A549 (cell line): ENCODE measurements at places on chromosomes 11 and 22. TPM values are rescaled to one million over a fixed set of nuclear protein-coding genes. Genes with fewer than 3 reads are reported as not detected.

- DNase-seq = peak; percentile 16
Measured at GRCh38 chr11:118111019-118111743, 24.4 kb upstream of the SMIM35 start.

- no peak for DNase-seq
Measured at GRCh38 chr22:28779833-28780232, 7.3 kb downstream of the CCDC117 start.

DNA sequence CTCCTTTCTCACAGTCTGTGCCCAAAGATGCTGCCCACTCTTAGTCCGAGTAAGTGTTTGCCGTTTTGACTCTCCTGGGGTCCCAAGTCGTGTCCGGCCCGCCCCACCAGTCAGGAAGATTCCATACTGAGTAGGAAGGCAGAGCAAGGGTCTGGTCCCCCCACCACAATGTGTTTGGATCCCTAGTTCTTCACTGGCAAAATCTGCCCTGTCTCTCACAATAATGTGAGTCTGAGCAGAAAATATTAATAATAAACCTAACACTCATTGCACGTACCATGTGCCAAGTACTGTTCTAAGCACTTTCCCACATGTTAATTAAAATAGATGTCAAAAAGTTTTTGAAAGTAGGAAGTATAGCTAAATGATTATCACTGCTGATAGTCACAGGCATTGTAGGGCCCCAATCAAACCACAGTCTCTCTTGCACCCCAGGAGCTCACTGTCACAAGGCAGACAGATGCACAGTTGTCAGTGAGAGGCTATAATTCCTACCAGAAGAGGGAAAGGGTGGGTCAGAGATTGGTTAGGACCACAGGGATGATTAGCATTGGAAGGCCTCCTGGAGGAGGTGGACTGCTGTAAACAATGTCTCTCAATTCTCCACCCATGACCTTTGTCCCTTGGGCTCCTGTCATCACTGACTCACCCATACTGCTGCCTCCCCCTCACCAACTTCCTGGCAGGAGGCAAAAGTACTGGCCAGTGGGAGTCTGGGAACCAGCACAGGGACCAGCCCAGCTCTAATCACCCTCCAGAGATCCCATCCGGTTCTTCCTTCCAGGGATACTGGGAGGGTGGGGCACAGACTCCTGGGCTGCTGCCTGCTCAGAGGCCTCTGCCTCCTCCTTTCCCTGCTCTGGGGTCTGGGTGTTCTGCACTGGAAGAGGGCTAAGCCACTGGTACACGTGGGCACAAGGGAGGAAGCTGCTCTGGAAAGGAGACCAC is 1.0 kb upstream of the POLD4 start:
- peak; percentile 98 for DNase-seq

- peak; percentile 31 for DNase-seq
Measured at GRCh38 chr22:49305214-49305965, 522.3 kb downstream of the BRD1 start.

DNA sequence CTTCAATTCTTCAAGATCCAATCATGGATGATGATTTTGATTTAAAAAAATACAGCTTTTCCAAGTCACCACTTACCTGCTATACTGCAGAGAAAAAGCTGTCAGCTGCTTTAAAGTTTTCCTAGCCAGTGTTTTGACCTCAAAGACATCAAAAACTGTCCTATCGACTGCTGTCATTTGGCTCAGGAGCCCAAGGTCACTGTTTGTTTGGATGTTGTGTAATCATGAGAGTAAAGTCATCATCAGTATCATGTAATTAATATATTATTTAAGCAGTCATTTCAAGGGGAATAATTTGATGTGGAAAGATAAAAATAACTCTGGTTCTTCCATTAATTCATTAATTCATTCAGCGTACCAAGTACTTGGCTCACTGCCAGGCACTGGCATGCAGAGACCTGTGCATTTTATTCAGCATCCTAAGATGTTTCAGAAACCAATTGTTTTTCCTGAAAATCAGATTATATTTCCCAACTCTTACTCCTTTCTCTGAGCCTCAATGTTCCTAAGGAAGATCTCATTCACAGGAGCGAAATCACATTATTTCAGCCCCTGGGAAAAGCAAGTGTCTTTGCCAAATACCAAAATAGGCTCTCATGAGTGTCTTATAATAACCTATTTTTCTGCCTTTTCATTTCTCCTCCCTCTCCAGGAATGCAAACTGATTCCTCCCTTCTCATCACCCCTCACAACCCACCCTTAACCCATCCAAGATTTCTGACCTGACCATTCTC is 59.9 kb downstream of the SLC1A2 start:
- no peak for DNase-seq

DNA sequence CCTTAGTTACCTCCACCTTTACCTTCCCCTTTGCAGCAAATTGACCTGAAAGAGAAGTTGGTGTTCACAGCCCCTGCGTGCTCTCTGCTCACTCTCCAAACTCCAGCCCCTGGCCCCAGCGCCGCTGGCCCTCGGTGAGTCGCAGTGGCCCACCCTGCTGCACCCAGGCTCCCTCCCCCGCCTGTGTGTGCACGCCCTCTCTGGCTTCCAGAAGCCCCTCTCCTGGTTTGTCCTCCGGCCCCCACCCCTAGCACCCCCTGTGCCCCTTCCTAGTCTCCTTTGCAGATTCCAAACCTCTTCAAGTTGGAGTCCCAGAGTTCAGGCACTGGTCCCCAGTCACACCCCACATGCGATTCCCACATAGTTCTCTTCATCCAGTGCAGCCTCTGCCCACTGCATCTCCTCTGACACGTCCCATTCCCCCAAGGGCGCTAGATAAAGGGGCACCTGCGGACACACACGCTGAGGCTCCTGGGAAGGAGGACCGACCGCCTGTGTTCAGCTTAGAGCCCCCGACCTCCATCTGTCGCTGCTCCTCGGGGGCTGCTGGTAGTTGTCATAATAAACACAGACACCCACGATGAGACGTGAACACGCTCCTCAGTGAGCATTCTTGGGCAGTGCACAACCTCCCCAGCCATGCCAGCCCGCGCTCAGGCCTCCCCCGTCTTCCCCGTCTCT is 1.5 kb upstream of the PHRF1 start:
- DNase-seq = no peak

GRCh38 chr11:26323837-26324236 is 8.1 kb upstream of the ANO3 start:
- DNase-seq = no peak

DNA sequence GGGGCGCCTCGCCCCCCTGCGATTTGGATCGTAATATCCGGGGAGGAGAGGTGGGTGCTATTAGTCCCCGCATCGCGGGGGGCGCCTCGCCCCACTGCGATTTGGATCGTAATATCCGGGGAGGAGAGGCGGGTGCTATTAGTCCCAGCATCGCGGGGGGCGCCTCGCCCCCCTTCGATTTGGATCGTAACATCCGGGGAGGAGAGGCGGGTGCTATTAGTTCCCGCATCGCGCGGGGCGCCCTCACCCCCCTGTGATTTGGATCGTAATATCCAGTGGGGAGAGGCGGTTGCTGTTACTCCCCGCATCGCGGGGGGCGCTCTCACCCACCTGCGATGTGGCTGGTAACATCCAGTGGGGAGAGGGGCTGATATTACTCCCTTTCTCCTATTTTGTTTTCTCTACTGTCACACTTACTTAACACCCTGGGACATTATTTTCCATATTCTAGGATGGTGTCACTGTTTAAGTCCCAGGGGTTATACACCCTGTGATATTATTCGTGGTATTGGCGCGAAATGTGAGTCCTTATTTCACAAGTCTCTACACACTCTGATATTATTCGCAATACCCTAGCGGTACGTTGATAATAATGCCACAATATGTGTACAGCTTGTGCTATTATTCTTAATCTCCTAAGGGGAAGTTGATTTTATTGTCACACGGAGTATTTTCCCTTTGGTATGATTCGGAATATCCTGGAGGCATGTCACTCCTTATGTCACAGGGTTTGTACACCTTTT is 57.8 kb upstream of the ALDH3B2 start:
- DNase-seq = peak; percentile 56

- DNase-seq = no peak
Measured at GRCh38 chr11:33089776-33090175, 50.4 kb downstream of the TCP11L1 start.

- DNase-seq = no peak
Measured at GRCh38 chr11:67273260-67273990, 7.2 kb downstream of the GRK2 start.

GRCh38 chr11:64852804-64853509 is 8.5 kb upstream of the CDC42BPG start:
- no peak for DNase-seq

DNA sequence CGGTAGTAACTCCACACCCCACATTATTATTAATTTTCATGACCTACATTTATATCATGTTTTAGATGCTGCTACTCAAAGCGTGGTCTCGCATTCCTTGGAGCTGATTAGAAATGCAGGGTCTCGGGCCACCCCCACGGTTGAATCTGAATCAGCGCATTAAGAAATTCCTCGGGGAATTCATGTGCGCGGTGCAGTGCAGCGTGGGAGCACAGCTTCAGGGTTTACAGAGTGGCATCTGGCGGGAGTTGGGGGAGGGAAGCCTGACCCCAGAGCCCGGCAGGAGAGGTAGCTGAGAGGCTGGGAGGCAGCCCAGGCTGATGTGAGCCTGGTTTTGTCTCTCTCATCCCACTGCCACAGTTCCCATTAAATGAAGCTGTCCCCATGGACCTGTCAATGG is 48.1 kb upstream of the DAGLA start:
- no peak for DNase-seq

DNA sequence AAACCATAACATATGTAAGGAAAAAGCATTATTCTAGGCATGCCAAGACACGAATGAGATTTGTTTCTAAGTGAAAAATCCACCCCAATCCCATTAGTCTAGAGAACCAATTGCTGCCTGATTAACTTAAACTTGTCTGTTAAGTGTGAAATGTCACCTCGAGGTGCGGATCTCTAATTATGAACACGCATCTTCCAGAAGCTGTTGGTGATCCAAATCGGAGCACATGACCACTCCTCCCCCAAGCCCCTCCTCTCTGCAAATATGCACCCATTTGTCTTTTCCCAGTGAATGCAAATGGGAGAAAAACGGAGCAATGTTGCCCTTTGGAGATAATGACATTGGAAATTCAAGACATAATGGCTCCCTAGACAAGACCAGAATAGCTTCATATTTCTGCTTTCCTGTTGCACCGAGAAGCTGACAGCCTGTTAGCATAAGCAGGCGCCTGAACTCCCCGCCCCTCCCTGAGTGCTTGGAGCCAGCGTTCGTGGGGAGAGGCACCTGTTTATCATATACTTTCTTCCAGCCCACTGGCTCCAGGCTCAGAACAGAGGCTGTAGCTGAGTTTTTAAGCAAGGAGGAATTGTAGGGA is 6.0 kb upstream of the FXYD6 start:
- no peak for DNase-seq

DNA sequence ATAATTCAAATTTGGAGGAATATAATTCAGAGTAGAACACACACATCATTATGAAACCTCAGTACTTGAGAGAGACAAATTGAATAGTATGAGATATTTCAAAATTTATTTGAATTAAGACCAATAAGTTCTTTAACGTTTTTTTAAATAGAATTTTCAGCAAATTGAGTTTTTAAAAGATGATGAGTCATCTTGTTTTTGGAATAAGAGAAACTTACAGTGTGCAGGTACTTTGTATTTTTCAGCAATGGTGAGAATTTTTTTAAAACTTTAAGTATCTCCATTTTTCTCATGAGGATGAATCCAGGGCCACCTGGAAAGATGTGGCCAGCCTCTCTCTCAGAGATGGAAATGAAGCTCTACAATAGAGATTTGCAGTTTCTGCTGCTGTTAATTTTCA is 1015.0 kb upstream of the TENM4 start:
- DNase-seq = no peak

GRCh38 chr22:31925056-31925455 is 19.3 kb upstream of the YWHAH start:
- DNase-seq = no peak

DNA sequence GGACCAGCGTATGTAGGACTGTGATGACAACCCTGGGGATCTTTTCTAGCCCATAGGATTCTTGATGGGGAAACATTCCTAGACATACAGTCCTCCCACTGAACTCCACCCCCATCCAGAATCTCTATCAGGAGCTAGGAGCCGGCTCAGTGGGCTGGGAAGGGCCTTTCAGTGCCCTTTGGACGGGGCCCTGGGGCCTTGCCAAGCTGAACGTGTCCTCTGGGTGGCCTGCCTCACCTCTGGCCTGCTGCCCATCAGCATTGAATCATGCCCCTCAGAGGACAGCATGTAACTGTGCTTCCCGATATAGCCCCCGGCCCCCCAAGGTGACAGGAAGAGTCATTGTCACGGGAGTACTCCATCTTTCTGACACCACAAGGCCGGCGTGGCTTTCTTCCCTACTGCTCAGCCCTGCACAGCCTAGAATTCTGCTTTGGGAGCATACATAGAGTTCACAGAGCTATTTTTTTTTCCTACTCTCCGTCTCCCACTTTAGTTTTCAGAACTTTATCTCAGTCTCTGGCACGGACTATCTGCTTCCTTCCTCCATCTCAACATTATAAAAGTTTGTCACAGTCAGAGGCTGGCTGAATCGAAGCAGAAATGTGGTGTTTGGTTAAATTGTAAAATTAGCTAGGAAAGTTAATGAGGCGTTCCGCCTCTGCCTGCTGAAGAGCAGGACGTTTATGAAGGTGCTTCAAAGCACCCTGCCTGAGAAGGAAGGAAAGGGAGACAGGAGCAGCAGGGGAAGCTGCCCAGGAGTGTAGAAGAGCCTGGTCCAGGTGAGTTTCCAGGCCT is 111.9 kb downstream of the ZBTB16 start:
- no peak for DNase-seq

DNA sequence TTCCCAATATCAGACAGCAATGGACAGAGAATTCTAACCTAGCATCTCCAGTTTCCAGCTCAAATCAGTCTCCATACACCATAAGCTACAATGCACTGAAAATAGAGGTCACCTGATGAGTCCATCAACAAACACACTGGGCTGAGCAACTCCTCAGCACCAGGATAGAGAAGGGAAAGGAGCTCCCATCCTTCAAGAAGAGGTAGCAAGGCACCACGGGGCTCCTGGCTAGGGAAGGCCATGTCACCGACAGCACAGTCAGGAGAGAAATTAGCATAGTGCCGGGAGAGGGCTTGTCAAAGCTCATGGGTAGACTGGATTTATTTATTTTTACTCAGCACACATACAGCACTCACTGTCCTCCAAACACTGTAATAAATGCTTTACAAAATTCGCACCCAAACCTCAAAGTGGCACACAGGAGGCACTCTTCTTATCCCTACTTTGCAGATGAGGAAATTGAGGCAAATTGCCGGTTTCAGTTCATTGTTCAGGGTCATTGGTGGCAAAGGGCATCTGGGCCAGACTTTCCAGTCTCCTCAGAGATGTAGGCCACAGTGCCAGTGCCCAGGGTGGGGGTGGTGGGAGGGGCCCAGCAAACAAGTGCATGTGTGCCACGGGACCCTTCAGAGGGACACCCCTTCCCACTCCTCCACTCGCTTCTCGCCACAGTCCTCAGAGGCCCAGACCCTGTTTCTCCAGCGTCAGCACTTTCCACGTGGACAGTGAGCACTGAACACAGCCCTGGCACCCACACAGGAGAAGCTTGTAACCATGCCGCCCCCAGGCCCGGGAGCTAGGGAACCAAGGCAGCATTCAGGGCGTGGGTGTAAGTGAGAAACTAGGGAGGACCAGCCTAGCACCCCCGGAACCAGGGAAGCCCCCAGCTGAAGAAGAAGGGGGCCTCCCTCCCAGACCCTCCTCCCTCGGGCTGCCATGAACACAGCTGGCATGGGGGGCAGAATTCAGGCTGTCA is 1417.4 kb downstream of the TBC1D22A start:
- no peak for DNase-seq

GRCh38 chr22:42294034-42294985 is 23.9 kb upstream of the TCF20 start:
- peak; percentile 24 for DNase-seq

The GLB1L2 gene
- polyA plus RNA-seq = 0.94 to 1.1 TPM (median 1.1 TPM) in 3 replicates

The MUC5B gene
- polyA plus RNA-seq = 0.70 to 1.4 TPM (median 0.81 TPM) in 3 replicates

The PRG2 gene
- polyA plus RNA-seq = not detected in 3 replicates

The CCDC87 gene
- 0.56 to 0.68 TPM (median 0.65 TPM) in 3 replicates for polyA plus RNA-seq

The XKR3 gene
- not detected in 3 replicates for polyA plus RNA-seq
